CD4-positive, alpha-beta T cell treated with Interleukin-4 for 1 hour (primary cell): ENCODE measurements at places on chromosomes 5 and 9.

GRCh38 chr9:133306242-133307204, 29.5 kb downstream of the SURF6 start:
- DNase-seq: no peak

DNA sequence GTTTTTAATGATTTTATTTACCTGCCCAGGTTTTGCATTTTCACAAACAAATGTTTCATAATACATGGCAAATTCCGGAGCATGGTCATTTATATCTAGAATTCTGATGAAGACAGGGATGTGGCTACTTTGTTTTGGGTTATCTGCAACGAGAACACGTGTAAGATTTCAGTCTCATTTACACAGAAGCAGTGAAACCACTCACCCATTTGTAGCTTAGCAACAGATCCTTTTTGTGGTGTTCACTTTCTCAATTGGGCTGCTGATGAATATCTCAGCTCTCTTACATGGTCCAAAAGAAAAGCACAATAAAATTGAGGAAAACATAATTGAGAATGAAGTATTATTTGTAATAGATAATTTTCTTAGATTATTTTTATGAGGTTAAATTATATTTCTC, 148.6 kb downstream of the CDH9 start:
- DNase-seq: no peak

- no peak for DNase-seq
These were observed 289.2 kb upstream of the DMRT1 start for GRCh38 chr9:551986-552929.

DNA sequence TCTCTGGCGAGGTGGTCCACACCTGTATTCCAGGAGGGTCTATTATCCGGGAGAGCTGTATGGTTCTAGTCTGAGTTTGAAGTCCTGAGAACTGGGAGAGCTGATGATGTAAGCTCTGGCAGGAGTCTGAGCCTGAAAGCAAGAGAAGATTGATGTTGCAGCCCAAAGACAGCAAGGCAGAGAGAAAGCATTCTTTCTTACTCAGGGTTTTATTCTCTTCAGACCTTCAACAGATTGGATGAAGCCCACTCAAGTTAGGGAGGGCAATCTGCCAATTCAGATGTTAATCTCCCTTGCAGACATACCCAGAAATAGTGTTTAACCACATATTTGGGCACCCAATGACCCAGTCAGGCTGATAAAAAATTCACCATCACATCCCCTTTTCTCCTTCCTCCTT, 159.1 kb downstream of the CCDC171 start:
- no peak for DNase-seq

GRCh38 chr9:75889977-75890471, 449 bp upstream of the PCSK5 start:
- DNase-seq: no peak

- no peak for DNase-seq
These were observed 21.0 kb downstream of the RMI1 start for GRCh38 chr9:84001621-84002020.

DNA sequence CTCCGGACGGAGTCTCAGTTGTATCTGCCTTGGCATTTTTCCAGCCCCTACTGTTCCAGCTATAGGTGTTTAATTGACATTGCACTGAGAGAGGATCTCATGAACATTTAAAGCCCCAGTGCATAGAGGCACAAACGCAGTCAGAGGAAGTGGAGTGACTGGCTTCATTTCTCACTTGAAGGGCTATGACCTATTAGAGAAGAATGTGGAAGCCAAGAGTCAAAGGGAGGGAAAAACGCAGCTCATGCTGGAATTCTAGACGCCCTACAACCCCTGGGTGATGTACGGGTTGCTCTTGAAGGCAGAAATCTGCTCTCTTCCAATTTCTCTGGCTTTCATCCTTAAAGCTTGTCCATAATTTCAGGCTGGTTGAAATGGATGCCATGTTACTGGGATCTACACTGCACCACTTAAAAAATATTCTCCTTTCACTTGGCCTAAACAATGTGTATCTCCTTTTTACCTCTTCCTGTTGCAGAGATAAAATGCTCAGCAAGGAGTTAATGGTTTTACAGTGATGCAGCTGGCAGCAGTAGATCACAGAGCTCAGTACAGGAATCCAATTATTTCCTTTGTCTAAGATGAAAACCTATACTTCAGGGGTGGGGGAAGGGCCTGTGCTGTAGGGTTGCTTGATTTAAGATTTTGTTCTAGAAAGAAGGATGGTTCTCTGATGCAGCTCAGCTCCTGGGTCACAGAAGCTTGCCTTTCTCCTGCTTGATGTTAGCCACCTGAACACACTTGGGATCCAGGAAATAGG, 61.8 kb upstream of the MAMDC2 start:
- DNase-seq: no peak

DNA sequence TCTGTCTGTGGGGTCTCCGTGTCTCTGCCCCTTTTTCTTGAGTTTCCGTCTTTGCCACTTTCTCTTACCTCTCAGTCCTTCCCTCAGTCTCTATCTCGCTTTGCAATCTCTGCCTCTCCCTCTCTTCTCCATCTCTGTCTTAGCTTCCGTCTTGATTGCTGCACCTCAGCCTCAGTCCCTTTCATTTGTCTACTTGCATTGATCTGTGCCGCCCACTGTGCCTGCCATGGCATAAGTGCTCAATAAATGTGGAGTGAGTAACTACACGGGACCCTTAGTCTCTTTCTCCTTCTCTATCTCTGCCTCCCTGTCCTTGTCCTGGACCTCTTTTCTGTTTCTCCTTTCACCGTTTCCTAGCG, 6.6 kb downstream of the PCDHGC5 start:
- no peak for DNase-seq

GRCh38 chr5:132280371-132281240, 13.6 kb upstream of the SLC22A4 start:
- DNase-seq: no peak

DNA sequence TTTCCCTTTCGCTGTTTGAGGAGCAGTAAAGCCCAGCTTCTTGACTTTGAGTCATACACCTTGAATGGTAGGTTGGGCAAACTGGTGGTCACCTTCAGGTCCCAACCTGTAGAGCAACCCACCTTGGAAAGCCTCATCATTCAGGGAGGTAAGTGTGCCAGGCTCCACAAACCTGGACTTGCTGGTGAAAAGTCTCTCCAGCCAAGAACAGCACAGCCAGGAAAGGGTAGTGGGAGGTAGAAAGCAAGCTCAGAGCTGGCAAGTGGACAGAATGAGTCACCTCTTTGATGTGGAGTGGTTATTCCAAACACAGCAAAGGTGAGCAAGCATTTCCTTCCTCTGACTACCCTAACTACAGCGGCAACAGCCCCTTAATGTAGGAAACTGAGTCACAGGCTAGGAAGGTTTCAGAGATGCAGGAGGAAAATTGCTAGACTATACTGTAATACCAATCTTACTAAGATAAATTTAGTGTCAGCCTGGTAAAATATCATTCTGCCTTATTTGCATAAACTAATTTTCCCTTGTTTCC, 117.5 kb upstream of the MTAP start:
- DNase-seq: no peak

DNA sequence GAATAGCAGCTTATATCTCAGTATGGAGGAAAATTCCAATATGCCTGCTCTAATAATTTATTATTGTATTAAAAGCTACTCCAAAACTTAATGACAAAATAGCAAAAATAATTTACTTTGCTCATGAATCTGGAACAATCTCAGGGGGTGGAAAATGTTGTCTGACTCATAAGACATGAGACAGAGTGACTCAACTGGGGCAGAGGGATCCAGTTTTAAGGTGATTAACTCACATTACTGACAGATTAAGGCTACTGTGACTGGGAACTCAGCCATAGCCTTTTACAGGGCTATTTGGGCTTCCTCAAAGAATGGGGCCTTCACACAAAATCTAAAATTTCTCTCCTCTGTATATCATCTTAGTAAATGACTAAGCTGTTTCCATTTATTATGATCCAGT, 1172.9 kb downstream of the CDH12 start:
- no peak for DNase-seq

DNA sequence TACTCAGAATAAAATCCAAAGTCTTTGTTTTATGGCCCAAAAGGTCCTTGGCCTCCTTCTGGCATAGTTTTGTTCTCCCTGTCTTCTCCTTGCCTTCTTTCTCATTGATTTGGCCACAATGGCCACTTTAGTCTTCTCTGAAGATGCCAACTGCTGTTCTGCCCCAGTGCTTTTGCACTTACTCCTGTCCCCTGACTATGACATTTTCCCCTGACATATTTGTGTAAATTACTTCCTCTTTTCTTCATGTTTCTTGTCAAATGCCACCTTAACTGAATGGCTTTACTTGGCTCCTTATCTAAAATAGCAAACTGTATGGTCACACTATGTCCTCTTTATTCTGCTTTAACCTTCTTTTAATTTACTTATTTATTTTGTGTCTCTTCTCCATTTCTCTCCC, 484.7 kb upstream of the ARRDC3 start:
- DNase-seq: no peak

GRCh38 chr5:168844922-168845296, 265.7 kb upstream of the PANK3 start:
- no peak for DNase-seq

- DNase-seq: no peak
These were observed 292.5 kb downstream of the SH3GL2 start for GRCh38 chr9:17871213-17871890.
